ENCODE measurements at places on chromosomes 11 and 22. TPM values are rescaled to one million over a fixed set of nuclear protein-coding genes. Genes with fewer than 3 reads are reported as not detected.

Gene CFAP300
- total RNA-seq: 0.80 TPM

Gene SLC25A1
- total RNA-seq: 53.6 TPM

Gene SCN2B
- total RNA-seq: not detected

Gene INS
- total RNA-seq: not detected

Gene OR51B5
- total RNA-seq: not detected

Measured in esophagus squamous epithelium (tissue), 5 donors.